Stimulated activated CD8-positive, alpha-beta memory T cell treated with anti-CD3 and anti-CD28 coated beads, Interleukin-4, amount 100 ng/mL, for 48 hours (primary cell): ENCODE measurements at places on chromosomes 3 and 15.

- no peak for DNase-seq
These were observed 40.2 kb downstream of the SUMF1 start for GRCh38 chr3:4426782-4427344.

DNA sequence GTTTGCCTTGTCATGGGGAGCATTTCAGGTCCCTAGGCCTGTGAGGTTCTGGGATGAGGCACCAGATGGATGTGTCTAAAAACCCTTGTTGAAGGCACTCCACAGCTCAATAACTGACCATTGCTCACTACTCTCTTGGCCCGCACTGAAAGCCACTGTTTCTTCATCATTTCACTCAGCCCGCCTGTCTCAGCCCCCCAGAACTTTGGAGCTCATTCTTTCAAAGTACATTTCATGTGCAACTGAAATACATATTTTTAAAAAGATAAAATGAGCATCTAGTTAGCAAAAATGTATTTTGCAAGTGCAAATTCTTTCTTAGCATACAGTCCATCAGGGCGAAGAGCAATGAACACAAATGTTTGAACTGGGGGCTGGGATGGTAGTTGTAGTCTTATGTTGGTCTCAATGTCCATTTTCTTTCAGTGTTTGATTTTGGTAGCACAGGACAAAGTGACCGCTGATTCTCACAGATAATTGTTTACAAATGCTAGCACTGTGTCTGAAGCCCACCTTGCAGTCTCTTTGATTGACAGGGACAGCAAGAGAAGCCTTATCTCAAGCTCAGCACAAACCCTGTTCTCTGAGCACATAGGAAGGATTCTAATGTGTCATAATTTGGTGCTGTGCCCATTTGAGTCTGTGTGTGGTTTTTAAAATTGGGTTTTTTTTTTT lies 19.6 kb downstream of the HEMK1 start:
- no peak for DNase-seq

DNA sequence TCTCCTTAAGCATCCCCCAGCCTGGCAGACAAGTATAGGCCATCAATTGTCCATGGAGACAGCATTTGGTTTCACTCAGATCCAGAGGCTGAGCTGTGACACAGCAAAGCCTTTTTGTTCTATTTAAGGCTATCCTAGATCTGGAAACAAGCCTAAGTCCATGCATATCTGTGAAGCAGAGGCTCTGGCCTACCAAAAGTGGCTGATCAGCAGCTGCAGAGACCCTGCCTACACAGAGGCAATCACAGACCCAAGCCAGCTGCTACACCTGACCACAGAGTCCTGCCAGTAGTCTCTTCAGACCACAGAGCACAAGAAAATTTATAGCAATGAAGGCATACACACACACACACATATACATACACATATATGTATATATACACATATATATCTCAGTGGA lies 501.7 kb upstream of the ARPP21 start:
- DNase-seq: no peak

DNA sequence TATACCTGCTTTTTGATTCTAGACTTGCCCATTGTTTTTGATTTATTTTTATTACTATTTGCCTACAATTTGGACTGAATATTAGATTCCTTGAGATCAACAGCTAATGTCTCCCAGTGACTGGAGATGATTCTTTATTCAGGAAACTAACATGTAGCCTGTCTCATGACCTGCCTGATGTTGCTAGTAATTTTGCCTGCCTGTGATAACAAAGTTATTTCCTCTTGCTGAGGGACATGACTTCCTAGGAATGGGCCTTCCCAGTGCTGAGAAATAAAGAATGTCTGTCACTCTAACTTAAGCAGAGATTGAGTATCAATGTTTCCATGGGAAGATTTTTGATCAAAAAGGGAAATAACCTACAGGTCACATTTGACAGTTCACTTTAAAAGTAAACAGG lies 13.4 kb upstream of the NPHP3 start:
- DNase-seq: no peak

DNA sequence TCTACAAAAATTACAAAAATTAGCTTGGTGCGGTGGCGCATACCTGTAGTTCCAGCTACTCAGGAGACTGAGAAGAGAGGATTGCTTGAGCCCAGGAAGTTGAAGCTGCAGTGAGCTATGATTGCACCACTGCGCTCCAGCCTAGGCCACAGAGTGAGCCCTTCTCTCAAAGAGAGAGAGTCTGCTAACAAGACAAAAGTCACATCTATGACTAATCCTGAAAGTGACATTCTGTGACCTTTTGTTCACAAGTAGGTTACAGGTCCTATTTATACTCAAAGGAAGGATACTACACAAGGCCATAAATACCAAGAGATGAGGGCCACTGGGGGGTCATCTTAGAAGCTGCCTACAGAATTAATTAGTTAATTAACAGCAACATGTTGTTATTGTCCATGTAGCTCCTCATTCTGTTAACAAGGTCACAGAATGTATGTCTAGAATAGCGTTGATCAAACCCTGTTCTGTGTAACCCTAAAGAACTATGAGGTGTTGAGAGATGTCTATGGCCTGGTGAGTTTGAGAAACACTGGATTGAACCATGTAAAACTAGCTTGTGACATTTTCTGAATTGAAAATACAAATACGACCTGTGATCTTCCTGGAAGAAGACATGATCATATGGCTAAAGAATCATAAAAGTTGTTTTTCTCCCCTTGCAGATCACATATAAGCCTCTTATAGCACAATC lies 97.0 kb downstream of the SAMMSON start:
- DNase-seq: no peak

- DNase-seq: peak; percentile 32
These were observed 311.9 kb downstream of the SHQ1 start for GRCh38 chr3:72536206-72536877.

DNA sequence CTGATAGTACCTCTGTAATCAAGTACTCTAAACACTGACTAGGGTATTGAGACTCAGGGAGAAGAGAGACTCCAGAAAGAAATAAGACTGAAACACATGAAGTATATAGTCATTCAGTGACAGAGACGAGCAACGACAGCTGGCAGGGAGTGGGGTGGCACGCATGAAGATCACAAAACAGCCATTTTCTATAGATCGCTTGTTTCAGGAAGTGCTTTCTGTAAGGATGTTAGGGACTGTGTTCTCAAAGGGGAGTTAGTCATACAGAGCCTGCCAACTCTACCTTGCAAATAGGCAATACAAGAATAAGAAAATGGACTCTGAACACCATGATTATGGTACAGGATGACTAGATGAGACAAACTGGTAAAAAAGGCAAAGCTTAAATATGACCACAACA lies 139.5 kb downstream of the TBL1XR1 start:
- DNase-seq: peak; percentile 53

DNA sequence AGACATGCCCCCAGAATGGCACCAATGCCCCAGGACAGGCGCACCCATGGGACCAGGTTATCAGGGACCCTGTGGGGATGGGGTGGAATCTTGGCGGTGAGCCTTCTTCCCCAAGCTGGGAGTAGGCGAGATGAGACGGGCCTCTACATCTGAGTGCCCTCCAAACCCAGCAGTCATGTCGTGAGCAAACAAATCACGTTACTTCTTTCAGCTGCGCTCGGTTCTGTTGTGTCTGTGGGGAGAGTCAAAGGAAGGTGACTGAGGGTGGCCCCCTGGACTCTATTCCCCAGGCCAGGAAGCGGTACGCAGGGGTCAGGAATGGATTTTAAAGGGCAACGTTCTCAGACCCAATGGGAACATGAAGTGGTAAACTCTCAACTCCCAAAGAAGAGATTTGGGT lies 2.8 kb downstream of the GOLGA6L2 start:
- DNase-seq: no peak

DNA sequence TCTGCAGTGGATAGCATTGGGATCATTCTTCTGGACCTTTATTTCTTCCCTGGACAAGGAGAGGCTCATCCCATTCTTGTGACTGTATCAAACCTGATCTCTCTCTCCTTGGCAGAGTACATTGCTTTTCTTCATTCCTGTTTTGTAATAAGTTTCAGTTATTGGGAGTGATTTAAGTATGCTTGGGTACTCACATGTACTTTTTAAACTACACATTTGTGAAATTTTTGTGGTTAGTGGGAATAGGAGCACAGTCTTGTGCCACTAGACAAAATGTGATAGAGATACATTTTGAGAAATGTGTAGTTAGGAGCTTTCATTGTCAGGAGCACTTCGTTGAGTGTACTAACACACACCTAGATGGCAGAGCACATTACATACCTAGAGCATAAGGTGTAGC lies 262.6 kb downstream of the C3orf38 start:
- DNase-seq: no peak

GRCh38 chr3:32208447-32208846 lies 30.0 kb upstream of the CMTM8 start:
- DNase-seq: no peak

DNA sequence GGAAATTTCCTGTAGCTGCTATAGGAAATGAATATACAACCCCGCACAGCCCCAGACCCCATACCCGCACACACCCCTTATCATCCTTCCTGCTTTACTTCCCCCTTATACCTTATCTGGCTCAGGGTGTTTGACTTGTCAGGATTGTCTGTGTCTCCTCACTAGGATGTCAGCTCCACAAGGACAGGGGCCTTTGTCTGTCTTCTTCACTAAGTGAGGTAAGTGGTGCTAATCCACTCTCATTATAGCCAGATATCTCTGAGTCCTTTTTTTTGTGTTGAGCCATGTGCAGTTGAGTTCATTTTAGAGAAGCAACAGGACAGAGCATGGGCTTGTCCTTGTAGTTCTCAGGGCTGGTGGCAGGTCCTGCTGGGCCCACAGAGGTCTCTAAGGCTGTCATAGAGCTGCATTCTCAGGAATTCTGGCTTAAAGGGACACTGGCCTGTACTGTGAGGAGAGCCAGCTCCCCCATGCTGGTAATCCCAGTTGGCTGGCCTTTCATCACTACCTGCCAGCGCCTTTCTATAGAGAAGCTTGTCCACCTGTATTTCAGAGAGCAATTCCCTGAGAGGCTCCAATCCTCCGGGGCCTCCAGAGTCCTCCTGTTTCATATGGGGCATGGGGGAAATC lies 9.0 kb downstream of the KY start:
- DNase-seq: no peak

DNA sequence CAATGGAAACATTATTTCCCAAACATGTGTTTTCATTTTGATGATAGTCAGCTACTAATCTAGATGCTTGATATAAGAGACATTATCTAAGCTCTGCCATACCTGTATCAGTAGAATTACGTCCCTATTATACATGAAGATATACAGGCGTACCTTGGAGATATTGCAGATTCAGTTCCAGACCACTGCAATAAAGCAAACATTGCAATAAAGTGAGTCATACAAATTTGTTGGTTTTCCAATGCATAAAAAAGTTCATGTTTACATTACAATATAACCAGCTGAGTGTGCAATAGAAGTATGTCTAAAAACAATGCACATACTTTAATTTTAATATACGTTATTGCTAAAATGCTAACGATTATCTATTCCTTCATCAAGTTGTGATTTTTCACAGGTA lies 236.0 kb upstream of the ZNF717 start:
- no peak for DNase-seq

DNA sequence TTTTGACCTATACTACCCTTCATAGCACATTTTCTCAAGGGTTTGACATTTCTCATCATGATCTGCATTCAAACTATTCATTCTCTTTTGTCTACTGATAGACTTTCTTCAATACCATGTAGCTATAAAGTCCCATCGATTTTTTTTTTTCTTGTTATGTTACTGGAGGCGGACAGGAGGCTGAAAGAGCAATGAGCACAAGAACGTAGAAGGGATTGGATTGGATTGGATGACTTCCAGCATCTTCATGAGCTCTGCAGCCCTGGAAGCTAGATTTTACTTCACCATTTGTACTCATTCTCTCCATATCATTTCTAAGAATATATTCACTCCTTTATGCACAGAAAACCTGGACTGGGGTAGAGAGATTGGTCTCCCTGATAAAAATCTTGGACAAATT lies 43.2 kb downstream of the DUT start:
- DNase-seq: no peak

DNA sequence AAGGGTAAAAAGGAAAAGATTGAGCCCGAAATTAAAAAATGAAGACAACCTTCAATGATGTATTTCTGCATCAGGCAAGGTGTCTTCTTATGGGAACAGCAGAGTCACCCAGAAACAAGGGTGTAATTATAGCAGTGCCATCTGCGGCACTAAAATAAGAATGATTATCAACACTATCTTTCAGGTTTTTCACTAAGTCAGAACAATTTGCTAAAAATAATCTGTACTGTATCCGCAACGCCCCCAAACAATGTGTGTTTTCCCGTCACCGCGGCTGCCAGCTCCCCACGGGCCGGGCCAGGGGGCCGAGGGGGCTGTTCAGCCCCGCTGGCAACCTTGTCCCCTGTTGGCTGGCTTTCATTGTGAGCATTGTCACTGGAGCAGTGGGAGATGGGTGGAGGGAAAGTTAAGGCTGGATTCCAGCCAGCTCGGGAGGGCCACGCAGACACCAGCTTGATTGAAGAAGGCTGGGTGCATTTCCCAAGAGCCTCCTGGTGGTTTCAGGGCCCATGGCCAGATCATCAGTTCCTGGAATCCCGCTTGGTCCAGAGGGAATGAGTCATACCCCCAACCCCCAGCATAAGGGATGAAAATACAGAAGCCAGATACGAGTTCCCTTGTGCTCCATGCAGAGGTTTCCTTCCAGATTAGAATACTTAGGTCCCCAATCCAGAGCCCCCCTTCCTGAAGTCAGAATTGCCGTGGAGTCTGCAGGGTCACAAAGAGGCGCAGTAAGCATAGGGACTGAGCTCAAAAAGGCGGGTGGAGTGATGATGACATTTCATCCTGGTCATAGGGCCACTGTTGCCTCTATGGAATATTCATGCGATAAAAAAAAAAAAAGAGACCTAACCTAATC lies 90.2 kb upstream of the KLF13 start:
- DNase-seq: no peak

- peak; percentile 59 for DNase-seq
These were observed 83.8 kb upstream of the PPIB start for GRCh38 chr15:64246364-64247189.

- DNase-seq: no peak
These were observed 35.6 kb downstream of the SNAPC5 start for GRCh38 chr15:66461917-66462316.

GRCh38 chr3:63037116-63037515 lies 161.9 kb upstream of the CADPS start:
- no peak for DNase-seq

GRCh38 chr3:48422681-48423080 lies 7.2 kb downstream of the PLXNB1 start:
- no peak for DNase-seq

GRCh38 chr3:46368569-46368968 lies 2.2 kb upstream of the CCR5 start:
- peak; percentile 67 for DNase-seq

- peak; percentile 68 for DNase-seq
These were observed 62.5 kb upstream of the ANKRD28 start for GRCh38 chr3:15860014-15860934.

- DNase-seq: no peak
These were observed 147.0 kb upstream of the THRB start for GRCh38 chr3:24641628-24642027.
